IPS-NIHi11 (cell line): ENCODE measurements at places on chromosomes 13 and 19.

- DNase-seq = no peak
Measured at GRCh38 chr13:53783471-53783870, 754.9 kb downstream of the OLFM4 start.

GRCh38 chr13:51235756-51236490, 13.7 kb downstream of the FAM124A start:
- DNase-seq = no peak

DNA sequence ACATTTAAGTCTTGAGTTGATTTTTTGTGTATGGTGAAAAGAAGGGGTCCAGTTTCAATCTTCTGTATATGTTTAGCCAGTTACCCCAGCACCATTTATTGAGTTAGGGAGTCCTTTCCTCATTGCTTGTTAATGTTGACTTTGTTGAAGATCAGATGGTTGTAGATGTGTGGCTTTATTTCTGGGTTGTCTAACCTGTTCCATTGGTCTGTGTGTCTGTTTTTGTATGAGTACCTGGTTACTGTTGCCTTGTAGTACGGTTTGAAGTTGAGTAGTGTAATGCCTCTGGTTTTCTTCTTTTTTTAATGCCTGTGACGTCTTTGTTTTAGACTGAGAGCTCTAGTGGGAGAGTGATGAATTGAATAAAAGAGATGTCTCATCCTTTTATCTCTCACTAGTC, 83.2 kb downstream of the NBEA start:
- no peak for DNase-seq

- DNase-seq = peak; percentile 86
Measured at GRCh38 chr19:49097453-49098288, 12.4 kb downstream of the SNRNP70 start.

DNA sequence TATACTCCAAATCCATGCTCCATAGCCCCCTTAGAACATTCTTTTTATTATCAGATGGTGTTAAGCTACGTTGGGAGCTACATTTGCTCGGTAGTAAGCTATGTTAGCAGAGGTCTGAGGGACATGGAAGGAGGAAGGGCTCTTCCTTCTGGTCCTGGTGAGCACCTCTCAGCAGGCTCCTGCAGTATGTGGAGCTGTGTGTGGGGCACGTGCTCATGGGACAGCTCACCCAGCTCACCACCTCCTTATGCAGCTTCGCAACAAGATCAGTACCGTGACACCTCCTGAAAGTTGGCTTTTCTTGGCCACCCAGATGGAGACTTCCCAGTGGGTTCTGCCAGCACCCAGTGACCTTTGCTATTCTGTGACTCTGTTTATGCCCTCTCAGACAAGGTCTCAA, 400.5 kb upstream of the SLC10A2 start:
- no peak for DNase-seq

DNA sequence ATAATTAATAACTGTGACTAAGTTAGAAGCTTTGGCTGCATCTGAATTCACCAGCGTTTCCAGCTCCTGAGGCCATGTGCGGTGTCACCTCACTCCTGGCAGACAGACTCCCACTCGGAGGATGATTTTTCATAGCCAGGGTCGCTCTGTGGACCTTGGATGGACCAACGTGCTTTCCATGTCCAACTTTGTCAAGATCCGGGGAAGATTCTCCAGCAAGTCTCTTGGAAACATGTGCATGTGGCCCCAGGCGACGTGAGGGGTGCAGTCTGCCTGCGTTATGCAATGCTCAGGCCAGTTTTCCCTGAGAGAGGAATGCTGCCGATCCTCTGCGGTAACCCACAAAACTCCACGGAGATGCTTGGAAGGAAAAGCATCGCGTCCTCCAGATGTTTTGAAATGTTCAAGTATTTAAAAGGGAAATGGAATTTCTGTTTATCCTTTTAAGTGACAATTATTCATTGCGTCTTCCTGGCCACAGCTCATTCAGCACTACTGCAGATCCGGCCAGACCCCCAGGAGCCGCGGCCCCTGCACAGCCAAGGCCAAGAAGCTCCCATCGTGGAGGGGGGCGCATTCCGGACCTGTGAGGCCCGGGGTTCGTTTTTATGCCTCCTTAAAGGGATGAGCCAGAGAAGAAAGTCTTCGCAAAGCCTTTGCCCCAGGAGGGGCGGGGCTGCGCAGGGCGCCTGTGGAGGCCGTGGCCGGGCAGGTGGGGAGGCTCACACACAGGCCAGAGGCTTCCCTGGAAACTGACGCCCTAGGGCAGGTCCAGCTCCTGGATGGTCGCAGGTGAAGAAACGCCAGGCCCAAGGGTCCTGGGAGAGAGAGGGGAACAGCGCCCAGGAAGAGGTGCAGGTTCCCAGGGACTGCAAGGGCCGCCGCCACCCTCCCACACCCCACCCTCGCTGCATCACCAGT, 46.0 kb downstream of the C13orf46 start:
- no peak for DNase-seq

- DNase-seq = no peak
Measured at GRCh38 chr13:100306030-100306429, 217.1 kb downstream of the PCCA start.

GRCh38 chr13:46649816-46650215, 96.8 kb downstream of the LRCH1 start:
- DNase-seq = no peak

GRCh38 chr13:40644838-40645604, 21.4 kb downstream of the FOXO1 start:
- DNase-seq = no peak

DNA sequence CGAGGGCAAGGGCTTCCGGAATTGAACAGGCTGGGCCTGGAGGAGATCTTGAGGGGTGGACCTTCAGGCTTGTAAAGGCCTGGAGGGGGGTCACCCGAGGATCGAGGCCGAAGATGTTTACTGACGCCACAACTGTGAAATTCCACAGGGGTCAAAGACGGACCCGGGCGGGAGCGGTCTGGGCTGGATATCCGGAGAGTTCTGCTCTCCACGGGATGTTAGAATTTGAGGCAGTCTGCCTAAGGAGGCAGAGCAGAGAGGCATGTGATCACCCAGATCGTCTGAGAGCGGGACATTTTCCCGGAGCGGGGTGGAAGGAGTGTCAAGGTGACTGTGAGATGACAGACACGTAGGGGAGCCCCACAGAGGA, 13.2 kb downstream of the KLHL26 start:
- DNase-seq = no peak

DNA sequence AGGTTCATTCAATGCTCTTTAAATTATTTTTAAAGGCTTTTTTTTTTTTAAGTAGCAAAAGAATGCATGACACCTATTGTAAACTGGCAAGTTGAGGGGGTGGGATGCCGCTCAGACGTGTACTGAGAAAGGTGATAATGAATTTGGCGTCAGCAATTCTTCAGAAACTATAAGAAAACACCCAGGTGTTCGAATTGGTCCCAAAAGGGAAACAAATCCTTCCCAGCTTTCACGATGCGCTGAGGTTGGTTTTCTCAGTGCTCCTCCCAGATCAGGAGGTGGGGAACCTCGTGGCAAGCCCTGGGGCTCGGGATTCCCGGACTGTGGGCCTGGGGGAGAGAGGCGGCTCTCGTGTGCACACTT, 543 bp upstream of the FAM124A start:
- DNase-seq = no peak
